ENCODE measurements at places on chromosomes 11 and 22. TPM values are rescaled to one million over a fixed set of nuclear protein-coding genes. Genes with fewer than 3 reads are reported as not detected.

The OR51B4 gene
- polyA plus RNA-seq, result not detected

The ART5 gene
- polyA plus RNA-seq, result 0.23 TPM

The OR5AP2 gene
- polyA plus RNA-seq, result not detected

The GPHA2 gene
- polyA plus RNA-seq, result 3.6 TPM

The C11orf97 gene
- polyA plus RNA-seq, result not detected

The HEPHL1 gene
- not detected for polyA plus RNA-seq

The SCUBE2 gene
- polyA plus RNA-seq, result 11.0 TPM

The PACS1 gene
- polyA plus RNA-seq, result 26.5 TPM

Measured in adipose tissue (tissue), 3 donors.